SIG-M5 (cell line): ENCODE measurements at places on chromosomes 2 and 18.

GRCh38 chr2:181457121-181457740 is at the start of gene ITGA4:
Gene ITGA4 (plus strand): TSS chr2:181457386. CDS start chr2:181457655, 269 bp downstream.
- no peak for DNase-seq

GRCh38 chr18:75109319-75109691 is 99.6 kb downstream of the PTGR3 start:
- no peak for DNase-seq

GRCh38 chr2:234261736-234262135 is 211.2 kb downstream of the SPP2 start:
- no peak for DNase-seq

GRCh38 chr2:212027681-212028628 is 510.6 kb downstream of the ERBB4 start:
- no peak for DNase-seq
